HT1080 (cell line): ENCODE measurements at places on chromosomes 6 and 20. TPM values are rescaled to one million over a fixed set of nuclear protein-coding genes. Genes with fewer than 3 reads are reported as not detected.

The DOK5 gene
- total RNA-seq, result 0.31 TPM in 1 of 2 replicates, not detected in the other

The AKAP12 gene
- total RNA-seq, result 27.3 and 29.8 TPM in 2 replicates

The TBX18 gene
- 5.1 and 5.9 TPM in 2 replicates for total RNA-seq

The COL10A1 gene
- not detected in 2 replicates for total RNA-seq

The COL12A1 gene
- total RNA-seq, result 9.7 and 12.6 TPM in 2 replicates

The EYS gene
- total RNA-seq, result 0.20 and 0.87 TPM in 2 replicates

The RRAGD gene
- 3.6 and 5.3 TPM in 2 replicates for total RNA-seq

The CALHM4 gene
- 0.07 TPM in 1 of 2 replicates, not detected in the other for total RNA-seq

The THBD gene
- total RNA-seq, result not detected in 2 replicates

The FAM50B gene
- not detected in 2 replicates for total RNA-seq

The ACTL10 gene
- 0.06 TPM in 1 of 2 replicates, not detected in the other for total RNA-seq

The SLC22A1 gene
- total RNA-seq, result 1.1 and 2.7 TPM in 2 replicates

The TCF21 gene
- total RNA-seq, result 0.03 TPM in 1 of 2 replicates, not detected in the other

The LCA5 gene
- 0.33 and 0.37 TPM in 2 replicates for total RNA-seq

The MUCL3 gene
- total RNA-seq, result not detected in 2 replicates

The SYNE1 gene
- total RNA-seq, result 15.6 and 20.8 TPM in 2 replicates

The ARMC2 gene
- 0.17 and 1.3 TPM in 2 replicates for total RNA-seq

The DSP gene
- 3.4 and 4.3 TPM in 2 replicates for total RNA-seq

The HEY2 gene
- total RNA-seq, result 0.16 and 0.23 TPM in 2 replicates

The OPRM1 gene
- total RNA-seq, result not detected in 2 replicates

The RAD21L1 gene
- total RNA-seq, result 0.17 and 0.59 TPM in 2 replicates

The YWHAB gene
- total RNA-seq, result 78.0 and 139 TPM in 2 replicates

The IRF4 gene
- total RNA-seq, result 0.10 TPM in 1 of 2 replicates, not detected in the other

The GMDS gene
- 7.8 and 10.0 TPM in 2 replicates for total RNA-seq

The NDUFAF4 gene
- total RNA-seq, result 45.9 and 47.6 TPM in 2 replicates

The KIF25 gene
- not detected in 2 replicates for total RNA-seq

The IL20RA gene
- not detected in 2 replicates for total RNA-seq

The DXO gene
- total RNA-seq, result 25.4 and 30.1 TPM in 2 replicates

The HLA-DPA1 gene
- 2.2 and 8.9 TPM in 2 replicates for total RNA-seq

The KHDC3L gene
- not detected in 2 replicates for total RNA-seq

The PNPLA1 gene
- 0.03 TPM in 1 of 2 replicates, not detected in the other for total RNA-seq

The FAM209B gene
- not detected in 2 replicates for total RNA-seq

The MYH7B gene
- total RNA-seq, result 0.33 TPM in 1 of 2 replicates, not detected in the other

The CTAGE9 gene
- not detected in 2 replicates for total RNA-seq

The POLR1H gene
- 56.6 and 62.5 TPM in 2 replicates for total RNA-seq

The SLC17A3 gene
- not detected in 2 replicates for total RNA-seq

The RXRB gene
- total RNA-seq, result 30.7 and 32.5 TPM in 2 replicates

The HLA-DOA gene
- not detected in 2 replicates for total RNA-seq

The STMND1 gene
- total RNA-seq, result not detected in 2 replicates

The ZNF318 gene
- total RNA-seq, result 4.8 and 6.4 TPM in 2 replicates

The SLC13A3 gene
- not detected in 2 replicates for total RNA-seq

The PRSS35 gene
- 0.69 and 0.70 TPM in 2 replicates for total RNA-seq

The RNF217 gene
- 9.6 and 13.9 TPM in 2 replicates for total RNA-seq

The BTNL2 gene
- total RNA-seq, result not detected in 2 replicates

The MYBL2 gene
- total RNA-seq, result 29.7 and 40.4 TPM in 2 replicates

The TM9SF4 gene
- 22.5 and 28.0 TPM in 2 replicates for total RNA-seq

The HMGCLL1 gene
- total RNA-seq, result not detected in 2 replicates

The SPAG4 gene
- total RNA-seq, result 0.30 and 0.59 TPM in 2 replicates

The PCIF1 gene
- total RNA-seq, result 12.4 and 17.7 TPM in 2 replicates

The ZSCAN23 gene
- 0.43 and 0.84 TPM in 2 replicates for total RNA-seq

The SLC4A11 gene
- total RNA-seq, result 1.1 and 1.7 TPM in 2 replicates

The MEI4 gene
- total RNA-seq, result 0.06 TPM in 1 of 2 replicates, not detected in the other

The ATP6V1G2 gene
- 2.1 TPM in 2 replicates for total RNA-seq

The FRK gene
- under 0.01 and 0.02 TPM in 2 replicates for total RNA-seq

The LKAAEAR1 gene
- 0.84 and 1.0 TPM in 2 replicates for total RNA-seq
